ENCODE measurements at places on chromosomes 3 and 15.
A peak's percentile ranks its signal among the peaks of the same experiment; 100 is the strongest.

- DNase-seq: no peak
Observed at GRCh38 chr3:158847885-158848284, 46.0 kb downstream of the MFSD1 start.

DNA sequence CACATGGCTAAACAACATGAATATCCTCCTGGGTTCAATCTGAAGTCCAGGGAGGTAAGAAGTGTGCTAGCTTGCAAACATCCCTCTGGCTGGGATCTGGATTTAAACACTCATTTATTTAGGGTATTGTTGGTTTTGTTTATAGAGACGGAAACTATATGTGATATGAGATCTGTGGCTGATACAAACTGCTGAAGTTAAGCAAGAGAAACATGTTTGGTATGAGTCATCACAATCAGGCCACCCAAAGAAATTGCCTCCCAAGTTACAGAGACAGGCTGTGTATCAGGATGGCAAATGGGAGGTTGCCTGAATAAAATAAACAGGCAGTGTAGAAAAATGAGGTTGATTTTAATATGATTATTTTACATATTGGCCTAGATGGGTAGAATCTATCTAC is 562.1 kb downstream of the IGSF11 start:
- DNase-seq: no peak

DNA sequence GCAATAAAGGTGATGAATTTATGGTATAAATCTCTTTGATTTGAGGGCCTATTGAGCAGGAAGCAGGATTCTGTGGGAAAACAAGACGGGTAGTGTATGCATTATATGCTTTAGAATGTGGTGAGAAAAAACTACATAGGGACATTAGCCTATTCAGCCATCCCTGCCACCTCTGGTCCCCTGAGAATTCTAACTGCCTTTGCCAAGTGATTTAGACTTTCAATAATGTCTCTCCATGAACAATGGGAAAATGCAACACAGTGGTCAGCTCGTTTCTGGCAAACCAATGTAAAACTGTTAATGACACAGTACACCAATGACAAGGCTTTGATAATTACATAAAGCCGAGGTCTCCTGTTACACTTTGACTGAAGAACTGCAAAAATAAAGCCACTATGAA is 314.7 kb upstream of the CNTN4 start:
- no peak for DNase-seq

GRCh38 chr3:176415661-176416295 is 781.5 kb downstream of the TBL1XR1 start:
- no peak for DNase-seq

DNA sequence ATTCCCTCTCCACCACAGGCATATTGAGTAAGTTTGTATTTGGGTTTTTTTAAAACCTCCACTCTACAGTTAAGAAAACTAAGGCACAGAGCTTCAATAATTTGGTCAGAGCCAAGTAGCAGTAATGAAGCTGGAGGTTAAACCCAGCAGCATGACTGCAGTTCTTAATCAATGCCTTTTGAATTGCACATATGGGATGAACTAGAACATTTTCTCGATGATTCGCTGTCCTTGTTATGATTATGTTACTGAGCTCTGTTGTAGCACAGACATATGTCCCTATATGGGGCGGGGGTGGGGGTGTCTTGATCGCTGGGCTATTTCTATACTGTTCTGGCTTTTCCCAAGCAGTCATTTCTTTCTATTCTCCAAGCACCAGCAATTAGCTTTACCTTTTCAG is 1.6 kb upstream of the CCR5 start:
- no peak for DNase-seq

- no peak for DNase-seq
Observed at GRCh38 chr3:169686874-169687273, 23.4 kb upstream of the MECOM start.

GRCh38 chr3:80190051-80190450 is 422.3 kb upstream of the ROBO1 start:
- no peak for DNase-seq

DNA sequence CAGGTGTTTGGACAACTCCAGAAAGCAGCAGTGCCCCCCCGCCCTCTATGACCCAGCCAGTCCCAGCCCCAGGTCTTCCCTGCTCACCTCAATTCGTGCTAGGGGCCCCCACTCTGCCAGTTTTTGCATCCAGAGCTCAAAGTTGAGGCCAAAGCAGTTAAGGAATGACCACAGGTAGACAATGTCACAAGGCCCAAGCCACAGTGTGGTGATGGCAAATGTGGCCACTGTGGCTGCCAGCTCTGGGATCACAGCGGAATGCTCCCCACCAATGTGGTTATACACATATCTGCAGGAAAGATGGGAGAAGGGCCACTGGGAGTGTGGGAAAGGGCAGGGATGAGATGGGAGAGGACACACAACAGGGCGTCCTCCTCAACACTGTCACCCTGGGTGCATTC is 8.2 kb downstream of the KLHL40 start:
- no peak for DNase-seq

GRCh38 chr15:76158815-76159214 is 99.0 kb downstream of the TMEM266 start:
- no peak for DNase-seq

DNA sequence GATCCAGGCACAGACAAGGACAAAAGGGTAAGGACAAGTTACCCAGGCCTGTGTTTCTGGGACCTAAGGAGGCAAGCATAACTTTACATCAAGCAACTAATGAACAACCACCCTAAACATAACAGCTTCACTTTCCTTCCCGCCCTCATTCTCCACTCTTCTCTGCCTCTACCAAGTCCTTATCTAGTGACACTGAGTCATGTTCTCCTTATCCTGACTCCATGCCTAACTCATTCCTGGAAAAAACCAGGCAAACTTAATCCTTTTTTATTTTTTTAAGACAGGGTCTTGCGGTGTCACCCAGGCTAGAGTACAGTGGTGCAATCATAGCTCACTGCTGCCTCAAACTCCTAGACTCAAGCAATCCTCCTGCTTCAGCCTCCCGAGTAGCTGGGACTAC is 44.5 kb downstream of the TMEM44 start:
- no peak for DNase-seq

- no peak for DNase-seq
Observed at GRCh38 chr3:24500806-24501205, 6.2 kb upstream of the THRB start.

GRCh38 chr3:120130656-120131055 is 36.4 kb upstream of the GSK3B start:
- no peak for DNase-seq

GRCh38 chr3:195812366-195812765 is 637 bp upstream of the MUC4 start:
- DNase-seq: no peak

DNA sequence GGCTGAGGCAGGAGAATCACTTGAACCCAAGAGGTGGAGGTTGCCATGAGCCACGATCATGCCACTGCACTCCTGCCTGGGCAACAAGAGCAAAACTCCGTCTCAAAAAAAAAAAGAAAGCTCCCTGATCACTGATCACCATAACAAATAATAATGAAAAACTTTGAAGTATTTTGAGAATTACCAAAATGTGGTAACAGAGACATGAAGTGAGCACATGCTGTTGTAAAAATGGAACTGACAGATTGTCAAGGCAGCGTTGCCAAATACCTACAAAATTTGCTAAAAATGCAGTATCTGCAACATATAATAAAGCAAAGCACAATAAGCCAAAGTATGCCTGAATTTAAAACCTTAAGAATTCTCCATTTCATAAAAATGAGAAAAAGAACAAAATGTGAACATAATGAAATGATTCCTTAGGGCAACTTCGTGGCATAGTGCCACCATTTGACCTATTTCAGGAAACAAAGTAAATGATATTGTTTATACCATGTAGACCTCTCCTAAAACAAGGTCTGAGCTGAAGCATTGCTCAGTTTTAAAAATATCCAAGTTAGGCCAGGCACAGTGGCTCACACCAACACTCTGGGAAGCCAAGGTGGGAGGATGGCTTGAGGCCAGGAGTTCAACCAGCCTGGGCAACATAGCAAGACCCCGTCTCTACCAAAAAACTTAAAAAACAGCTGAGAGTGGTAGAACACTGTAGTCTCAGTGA is 5.8 kb downstream of the USP4 start:
- no peak for DNase-seq

GRCh38 chr15:45162771-45163507 is 24.8 kb downstream of the SHF start:
- DNase-seq: no peak

DNA sequence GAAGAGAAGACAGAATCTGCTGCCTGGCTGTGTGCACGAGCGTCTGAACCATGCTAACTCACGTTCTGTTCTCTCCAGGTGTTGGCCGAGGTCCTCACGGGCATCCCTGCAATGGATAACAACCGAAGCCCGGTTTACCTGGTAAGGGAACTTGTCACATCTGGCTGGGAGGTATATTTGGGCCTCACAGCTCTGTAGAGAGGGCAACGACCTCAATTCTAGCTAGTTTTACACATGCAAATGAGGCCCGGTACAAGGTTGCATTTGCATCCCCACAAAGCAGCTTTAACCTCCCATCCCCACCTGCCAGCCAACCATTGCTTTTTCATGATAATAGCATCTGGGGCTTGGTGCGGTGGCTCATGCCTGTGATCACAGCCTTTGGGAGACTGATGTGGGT is 22.0 kb upstream of the TATDN2 start:
- no peak for DNase-seq

GRCh38 chr3:44439499-44440295 is 37.8 kb downstream of the ZNF445 start:
- DNase-seq: peak; percentile 8

GRCh38 chr3:62655691-62656063 is 219.5 kb downstream of the CADPS start:
- no peak for DNase-seq
